ENCODE measurements at places on chromosomes 16 and 17. TPM values are rescaled to one million over a fixed set of nuclear protein-coding genes. Genes with fewer than 3 reads are reported as not detected.

The CCL2 gene
- total RNA-seq, result 62.4 TPM

The TNP2 gene
- not detected for total RNA-seq

DNA sequence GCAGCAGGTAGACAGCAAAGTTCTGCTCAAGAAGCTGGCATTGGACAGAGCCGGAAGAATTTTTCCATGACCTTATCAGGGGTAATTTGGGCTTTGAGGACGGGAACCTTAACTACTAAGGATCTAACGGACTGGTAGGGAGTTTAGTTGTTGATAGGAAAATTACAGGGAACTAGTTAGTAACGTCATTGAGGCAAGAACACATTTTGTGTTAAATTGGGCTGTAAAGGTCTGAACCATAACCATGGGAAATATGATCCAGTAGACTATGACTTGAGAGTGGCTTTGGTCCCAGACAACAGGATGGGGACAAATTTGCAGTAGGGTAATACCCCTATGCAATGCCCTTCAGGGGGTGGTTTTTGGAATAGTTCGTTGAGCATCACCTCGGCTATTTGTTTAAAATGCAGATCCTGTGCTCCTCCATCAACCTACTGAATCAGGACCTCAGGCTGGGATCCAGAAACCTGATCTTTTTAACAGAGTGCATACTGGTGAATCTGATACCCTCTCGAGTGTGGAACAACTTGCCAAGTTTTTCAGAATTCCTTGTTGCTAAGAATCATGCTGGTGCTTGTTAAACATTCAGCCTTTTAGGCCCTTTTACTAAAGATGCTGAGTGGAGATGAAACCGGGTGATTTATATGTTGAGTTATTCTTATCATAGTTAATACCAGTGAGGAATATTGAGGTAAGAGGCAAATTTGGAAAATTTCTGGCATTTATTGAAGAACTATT lies 255.1 kb downstream of the MAP2K6 start:
- DNase-seq, result no peak

GRCh38 chr16:49486400-49486799 lies 112.8 kb downstream of the C16orf78 start:
- DNase-seq, result no peak

DNA sequence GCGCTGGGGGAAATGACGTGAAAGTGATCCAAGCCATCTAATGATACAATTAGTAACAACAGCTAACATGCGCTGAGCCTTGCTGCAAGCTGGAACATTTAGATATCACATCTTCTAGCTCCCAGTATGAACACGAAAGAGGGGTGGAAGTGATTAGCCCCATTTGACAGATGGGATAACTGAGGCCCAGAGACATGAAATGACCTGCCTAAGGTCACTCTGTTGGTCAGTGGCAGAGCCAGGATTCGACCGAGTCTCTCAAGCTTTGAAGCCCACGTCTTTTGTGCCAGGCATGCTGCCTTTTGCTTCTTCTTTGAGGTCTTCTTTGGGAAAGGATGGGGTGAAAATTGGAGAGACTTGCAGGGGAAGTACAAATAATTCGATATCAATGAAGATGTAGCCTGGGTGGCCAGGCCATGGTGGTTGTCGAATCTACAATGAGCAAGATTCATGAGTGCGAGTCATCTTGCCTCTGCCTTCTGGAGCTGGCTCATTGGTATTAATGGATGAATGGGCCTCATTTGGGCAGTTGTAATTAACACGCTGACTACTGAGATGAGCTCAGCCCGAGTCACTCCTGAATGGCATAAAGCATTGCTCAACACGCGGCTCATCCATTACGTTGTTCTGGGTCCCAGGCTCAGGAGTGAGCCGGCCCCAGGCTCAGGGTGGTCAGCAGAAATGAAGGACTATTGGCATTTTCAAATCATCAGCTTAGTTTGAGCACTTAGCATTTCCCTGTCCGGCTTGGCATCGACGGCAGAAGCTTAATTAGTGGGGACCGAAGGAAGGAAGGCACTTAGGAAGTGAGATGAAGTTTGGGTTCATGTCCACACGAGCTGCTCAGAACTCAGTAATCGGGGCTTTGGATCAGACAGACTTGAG lies 28.0 kb upstream of the GPRC5B start:
- DNase-seq, result no peak

- DNase-seq, result no peak
Measured at GRCh38 chr16:68452176-68452575, 3.9 kb upstream of the SMPD3 start.

Measured in mesothelial cell of epicardium (in vitro differentiated cells).